ENCODE measurements at places on chromosomes 6 and 20.

- DNase-seq: no peak
Measured at GRCh38 chr6:47195011-47195650, 114.6 kb downstream of the TNFRSF21 start.

DNA sequence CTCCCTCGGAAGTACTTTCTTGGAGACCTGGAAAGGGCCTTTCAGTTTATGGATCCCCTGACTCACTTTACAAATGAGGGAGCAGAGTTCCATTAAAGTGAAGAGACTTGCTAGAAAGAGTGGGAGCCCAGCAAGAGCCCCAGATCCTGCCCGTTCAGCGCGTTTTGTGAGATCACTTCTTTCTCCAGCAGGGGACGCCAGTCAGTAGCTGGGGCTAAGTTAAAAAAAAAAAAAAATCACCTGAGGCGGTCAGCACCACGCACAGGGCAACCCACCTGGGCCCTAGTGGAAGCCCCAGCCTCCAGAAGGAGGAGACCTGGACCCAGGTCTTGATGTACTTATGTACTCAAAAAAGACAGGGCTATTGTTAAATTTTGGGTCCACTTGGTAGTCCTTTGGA lies 274.5 kb upstream of the RNF24 start:
- no peak for DNase-seq

DNA sequence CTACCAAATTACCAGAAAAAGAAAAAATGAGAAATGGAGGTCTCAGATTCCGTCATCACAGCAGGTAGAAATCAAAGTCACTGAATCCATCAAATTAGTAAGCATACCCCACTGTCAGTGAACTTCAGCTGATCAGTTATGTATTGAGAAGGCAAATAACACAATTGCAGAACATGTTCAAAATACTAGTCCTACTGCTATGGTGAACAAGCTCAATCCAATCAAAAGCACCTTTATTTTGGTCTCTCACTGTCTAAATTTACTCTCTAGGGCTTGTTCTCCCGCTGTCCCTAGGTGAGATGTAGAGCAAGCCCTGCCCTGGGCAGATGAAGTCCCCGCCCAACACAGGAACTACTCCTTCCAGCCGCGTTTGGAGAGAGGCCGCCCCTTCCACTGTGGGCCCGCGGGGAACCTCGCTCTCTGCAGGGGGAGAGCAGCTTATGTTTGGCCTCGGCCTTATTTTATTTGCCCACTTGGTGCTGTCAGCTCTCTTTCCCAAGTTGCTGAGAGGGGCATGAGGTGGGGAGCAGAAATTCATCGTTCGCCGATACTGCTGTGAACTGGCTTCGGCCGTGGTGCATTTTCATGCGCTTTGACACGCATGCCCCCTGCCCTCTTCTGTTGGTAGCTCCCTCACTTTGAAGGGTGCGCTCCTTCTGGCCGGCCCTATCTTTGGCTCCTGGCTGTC lies 14.3 kb upstream of the MAP1LC3A start:
- no peak for DNase-seq

GRCh38 chr20:9441948-9442347 lies 72.4 kb upstream of the LAMP5 start:
- DNase-seq: no peak

DNA sequence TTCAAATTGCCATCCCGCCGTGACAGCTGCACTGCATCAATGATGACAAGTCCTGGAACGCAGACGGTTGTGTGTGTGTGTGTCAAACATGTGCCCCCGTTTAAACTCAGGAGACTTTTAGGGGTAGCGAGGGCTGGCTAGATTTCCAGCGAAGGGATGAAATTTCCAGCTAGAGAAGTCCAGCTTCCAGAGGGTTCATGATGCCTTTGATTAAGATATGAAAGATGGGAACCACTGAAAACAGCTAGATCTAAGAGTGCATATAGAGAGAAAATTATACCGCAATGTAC lies 644 bp downstream of the KIZ start:
- DNase-seq: no peak

- DNase-seq: no peak
Measured at GRCh38 chr6:167827583-167828324, 1.0 kb downstream of the AFDN start.

GRCh38 chr6:43896329-43897255 lies 126.6 kb downstream of the VEGFA start:
- no peak for DNase-seq

GRCh38 chr20:38633577-38634093 lies 32.0 kb downstream of the ARHGAP40 start:
- DNase-seq: no peak

GRCh38 chr6:34223381-34223955 lies 13.2 kb upstream of the HMGA1 start:
- DNase-seq: no peak

DNA sequence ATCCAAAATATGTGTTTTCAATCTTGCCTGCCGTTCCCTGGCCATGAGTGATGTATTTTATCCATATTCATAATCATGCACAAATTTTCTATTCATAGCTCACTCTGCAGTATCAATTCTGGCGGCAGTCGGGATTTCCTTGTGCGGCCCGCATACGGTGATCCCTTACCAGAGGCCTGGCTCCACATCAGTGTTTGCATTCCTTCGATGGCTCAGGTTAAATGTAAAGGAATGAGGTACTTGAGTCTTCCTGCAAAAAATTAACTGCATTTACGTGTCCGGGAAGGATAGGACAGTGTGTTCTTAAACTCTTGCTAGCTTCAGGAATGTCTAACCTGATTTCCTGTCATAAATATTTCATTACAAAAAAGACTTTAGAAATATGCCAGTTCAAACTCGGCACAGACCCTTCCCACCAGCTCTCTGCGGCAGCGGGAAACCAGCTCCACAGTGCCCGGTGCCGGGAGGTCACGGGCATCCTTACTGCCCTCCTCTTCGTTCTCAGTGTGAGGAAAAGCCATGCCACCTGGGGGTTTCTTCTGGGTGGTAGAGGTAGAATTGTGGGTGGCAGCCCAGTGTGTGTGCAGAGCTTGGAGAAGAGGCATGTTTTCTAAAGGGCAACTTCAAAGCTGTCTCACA lies 154.5 kb downstream of the MOXD1 start:
- DNase-seq: no peak

GRCh38 chr6:110201151-110201884 lies 21.1 kb downstream of the CDC40 start:
- DNase-seq: no peak

- no peak for DNase-seq
Measured at GRCh38 chr6:132598473-132598872, 8.9 kb upstream of the TAAR5 start.

- no peak for DNase-seq
Measured at GRCh38 chr20:20489054-20489453, 121.2 kb downstream of the INSM1 start.

DNA sequence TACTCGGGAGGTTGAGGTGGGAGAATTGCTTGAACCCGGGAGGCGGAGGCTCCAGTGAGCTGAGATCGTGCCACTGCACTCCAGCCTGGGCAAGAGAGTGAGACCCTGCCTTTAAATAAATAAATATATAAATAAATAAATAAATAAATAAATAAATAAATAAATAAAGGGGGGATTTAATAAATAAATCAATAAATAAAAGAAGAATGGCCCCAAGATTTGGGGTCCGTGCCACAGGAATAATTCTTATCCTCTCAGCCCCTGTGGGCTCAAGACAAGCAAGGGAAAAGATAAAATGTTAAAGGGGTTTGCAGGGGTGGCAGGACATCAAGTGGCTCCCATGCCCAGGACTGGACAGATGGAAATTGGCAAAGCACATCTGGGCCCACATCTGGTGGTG lies 31.2 kb upstream of the MDFI start:
- DNase-seq: no peak

- no peak for DNase-seq
Measured at GRCh38 chr6:168428052-168428826, 12.7 kb upstream of the SMOC2 start.

DNA sequence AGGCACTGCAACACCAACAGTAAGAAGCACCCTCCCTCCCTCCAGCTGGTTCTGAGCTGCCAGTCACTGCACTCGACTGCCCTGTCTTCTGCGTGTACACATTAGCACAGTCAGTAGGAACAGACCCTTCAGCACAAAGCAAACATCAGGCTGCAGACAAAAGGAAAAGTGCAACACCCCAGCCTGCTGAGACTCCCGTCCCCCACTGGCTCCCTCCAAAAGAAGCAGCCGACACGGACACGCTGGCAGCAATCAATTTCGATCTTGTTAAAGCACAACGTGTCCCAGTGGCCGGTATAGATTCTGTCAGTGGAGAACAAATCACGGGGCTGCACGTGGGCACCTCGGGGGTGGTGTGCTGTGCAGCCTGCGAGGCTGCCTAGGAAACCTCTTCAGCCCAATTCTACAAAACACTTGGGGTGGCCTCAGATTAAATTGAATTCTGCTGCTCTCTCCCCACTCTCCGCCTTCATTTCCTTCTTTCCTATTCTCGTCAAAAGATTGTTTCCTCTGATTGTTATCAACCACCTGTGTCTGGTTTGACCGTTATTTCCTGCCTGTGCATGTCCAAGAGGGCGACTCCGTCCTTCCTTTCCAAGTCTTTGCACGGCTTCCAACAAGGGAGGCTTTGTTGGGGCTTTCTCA lies 38.7 kb downstream of the TRAF3IP2 start:
- no peak for DNase-seq

- DNase-seq: no peak
Measured at GRCh38 chr6:64175296-64175695, 539.7 kb downstream of the PHF3 start.

Measured in esophagus squamous epithelium (tissue), 5 donors.